ENCODE measurements at places on chromosomes 3 and 15.
A peak's percentile ranks its signal among the peaks of the same experiment; 100 is the strongest.

DNA sequence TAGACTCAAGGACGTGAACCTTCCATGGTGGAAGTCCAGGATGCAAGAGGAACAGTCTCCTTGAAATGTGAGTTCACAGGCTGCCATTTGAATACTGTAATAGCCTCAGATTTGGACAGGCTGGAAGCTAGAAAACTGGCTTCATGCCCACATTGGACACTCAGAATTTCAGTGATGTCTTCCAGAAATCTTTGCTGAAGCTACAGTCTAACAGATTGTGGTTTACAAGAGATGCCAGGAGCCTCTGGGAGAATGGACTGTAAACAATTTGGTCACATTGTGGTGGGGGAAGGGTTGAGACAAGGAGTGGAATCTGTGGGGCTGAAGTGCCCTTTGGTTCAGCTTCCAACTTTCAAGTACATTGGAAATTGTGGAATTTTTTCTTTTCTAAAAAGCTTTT lies 252.0 kb upstream of the PROK2 start:
- peak; percentile 59 for DNase-seq

DNA sequence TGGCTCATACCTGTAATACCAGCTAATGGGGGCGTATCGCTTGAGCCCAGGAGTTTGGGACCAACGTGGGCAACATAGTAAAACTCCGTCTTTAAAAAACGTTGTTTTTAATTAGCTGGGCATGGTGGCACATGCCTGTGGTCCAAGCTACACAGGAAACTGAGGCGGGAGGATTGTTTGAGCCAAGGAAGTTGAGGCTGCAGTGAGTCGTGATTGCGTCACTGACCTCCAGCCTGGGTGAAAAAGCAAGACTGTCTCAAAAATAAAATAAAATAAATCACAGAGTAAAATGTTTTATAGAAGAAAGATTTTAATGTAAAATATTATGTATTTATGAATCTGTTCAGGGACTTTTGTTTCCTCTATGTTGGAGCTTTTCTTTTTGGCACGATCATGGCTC lies 15.3 kb upstream of the STRIT1 start:
- DNase-seq: peak; percentile 71

- DNase-seq: peak; percentile 52
These were observed 3.8 kb downstream of the SHOX2 start for GRCh38 chr3:158102242-158103080.

DNA sequence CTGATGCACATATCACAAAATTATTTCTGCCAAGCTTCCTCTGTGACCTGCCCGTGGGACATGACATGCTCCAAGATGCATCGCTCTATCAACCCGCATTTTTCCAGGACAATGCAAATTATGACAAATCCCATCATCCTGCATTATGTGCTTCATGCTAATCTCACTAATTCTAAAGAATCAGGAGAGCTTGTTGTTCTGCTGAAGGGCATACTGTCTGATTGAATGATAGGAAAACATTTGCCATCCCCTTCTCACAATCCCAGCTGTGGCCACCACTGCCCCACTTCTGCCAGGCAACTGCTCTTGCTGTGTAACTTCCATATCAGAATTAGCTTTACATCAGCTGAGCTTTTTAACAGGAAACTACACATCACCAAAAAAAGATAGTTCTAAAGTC lies 203.5 kb upstream of the NANOGP8 start:
- no peak for DNase-seq

DNA sequence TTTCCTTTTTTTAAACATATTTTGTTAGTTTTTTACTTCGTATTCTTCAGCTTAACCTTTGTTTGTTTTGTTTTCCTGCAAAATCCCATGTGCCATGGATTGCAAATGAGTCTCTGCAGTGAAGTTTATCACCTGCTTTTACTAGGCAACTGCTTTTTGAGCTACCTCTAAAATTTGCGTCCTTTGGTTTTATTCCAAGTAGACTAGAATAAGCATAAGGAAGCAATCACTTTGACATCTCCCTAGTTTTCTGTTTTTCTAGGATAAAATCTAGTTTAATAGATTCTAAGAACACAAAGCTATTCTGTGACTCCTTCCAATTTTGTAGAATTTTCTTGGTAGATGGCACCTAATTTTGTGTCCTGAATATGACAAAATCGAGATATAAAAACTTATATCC lies 1059.2 kb downstream of the OTOL1 start:
- DNase-seq: no peak

DNA sequence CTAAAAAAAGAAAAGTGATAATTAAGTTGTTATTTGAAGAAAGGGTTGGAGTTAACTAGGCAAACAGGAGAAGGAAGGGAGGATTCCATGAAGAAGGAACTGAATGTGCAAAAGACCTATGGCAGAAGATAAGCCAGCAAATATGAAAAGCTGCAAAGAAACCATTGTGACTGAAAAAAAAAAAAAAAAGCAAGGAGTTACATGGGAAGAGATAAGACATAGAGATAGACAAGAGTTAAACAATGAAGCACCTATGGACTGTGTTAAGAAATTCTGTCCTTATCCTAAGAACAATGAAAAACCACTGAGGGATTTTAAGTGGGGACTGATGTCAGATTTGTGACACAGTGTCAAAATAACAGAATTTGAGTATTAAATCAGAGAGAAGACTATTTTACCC lies 17.0 kb downstream of the ZNF280D start:
- DNase-seq: no peak

- no peak for DNase-seq
These were observed 603.8 kb upstream of the ADAMTS9 start for GRCh38 chr3:65291448-65292125.

DNA sequence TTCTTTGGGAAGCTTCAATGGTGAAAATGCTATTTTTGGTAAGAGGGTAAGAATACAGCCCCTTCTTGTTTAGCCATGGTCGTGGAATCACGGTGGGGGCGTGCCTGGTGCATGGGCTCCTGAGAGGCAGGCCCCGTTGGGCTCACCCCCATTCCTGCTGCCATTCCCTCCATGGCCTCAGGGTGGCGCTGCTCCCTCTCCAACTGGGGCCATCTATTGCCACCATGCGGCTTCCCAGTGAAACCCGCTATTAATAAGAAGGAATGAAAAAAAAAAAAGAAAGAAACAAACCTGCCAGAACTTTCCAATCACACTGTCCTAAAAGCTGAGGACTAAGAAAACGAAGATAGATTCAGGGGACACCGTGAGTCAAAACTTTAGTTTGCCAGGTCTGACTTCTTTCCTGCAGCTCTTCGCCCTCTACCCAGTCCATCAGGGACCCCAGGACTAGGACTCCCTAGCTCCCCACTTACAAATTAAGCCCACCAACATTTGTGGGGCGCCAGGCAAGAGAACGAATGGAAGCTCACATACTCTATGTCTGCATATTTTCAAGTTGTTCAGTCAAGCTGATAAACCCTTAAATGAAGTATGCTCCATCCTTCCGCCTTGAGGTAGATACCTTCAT lies 30.6 kb upstream of the ABHD2 start:
- DNase-seq: peak; percentile 72

DNA sequence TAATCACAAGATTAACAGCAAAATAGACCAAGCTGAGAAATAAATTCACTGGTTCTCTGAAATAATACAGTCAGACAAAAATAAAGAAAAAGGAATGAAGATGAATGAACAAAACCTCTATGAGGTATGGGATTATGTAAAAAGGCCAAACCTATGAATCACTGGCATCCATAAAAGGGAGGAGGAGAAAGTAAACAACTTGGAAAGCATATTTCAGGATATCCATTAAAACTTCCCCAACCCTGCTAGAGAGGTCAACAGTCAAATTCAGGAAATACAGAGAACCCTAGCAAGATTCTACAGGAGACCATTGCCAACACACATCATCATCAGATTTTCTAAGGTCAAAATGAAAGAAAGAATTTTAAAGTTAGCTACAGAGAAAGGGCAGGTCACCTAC lies 649.7 kb upstream of the CBLB start:
- peak; percentile 61 for DNase-seq

- DNase-seq: no peak
These were observed 184.9 kb upstream of the BHLHE40 start for GRCh38 chr3:4794331-4794730.

DNA sequence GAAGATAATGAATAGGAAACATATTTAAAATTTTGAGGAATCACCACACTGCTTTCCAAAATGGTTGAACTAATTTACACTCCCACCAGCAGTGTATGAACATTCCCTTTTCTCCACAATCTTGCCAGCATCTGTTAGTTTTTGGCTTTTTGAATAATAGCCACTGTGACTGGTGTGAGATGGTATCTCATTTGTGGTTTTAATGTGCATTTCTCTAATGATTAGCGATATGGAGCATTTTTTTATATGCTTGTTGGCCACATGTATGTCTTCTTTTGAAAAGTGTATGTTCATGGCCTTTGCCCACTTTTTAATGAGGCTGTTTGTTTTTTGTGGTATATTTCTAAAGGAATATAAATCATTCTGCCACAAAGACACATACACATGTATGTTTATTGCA lies 166.3 kb downstream of the NECTIN3 start:
- DNase-seq: peak; percentile 55

- DNase-seq: no peak
These were observed 44.2 kb upstream of the ZBED2 start for GRCh38 chr3:111639316-111639715.

- no peak for DNase-seq
These were observed 35.7 kb upstream of the BHLHE40 start for GRCh38 chr3:4943549-4943948.

DNA sequence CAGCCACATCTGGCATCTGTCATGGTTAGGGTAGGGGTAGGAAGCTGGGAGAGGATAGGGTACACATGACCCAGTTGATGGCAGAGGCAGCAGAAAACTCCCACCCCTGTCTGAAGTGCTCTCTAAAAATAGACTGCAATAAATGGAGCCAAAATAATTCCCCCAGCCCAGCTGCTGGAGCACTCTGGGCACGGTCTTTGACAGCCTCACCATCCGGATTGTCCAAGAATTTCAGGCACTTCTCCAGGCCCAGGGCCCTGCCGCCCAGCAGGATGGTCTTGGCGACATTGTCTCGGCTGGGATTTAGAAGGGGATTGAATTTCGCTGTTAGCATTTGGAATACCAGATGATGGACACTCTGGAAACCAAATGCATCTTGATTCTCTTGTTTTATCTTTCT lies 103.7 kb downstream of the IQSEC1 start:
- DNase-seq: no peak

DNA sequence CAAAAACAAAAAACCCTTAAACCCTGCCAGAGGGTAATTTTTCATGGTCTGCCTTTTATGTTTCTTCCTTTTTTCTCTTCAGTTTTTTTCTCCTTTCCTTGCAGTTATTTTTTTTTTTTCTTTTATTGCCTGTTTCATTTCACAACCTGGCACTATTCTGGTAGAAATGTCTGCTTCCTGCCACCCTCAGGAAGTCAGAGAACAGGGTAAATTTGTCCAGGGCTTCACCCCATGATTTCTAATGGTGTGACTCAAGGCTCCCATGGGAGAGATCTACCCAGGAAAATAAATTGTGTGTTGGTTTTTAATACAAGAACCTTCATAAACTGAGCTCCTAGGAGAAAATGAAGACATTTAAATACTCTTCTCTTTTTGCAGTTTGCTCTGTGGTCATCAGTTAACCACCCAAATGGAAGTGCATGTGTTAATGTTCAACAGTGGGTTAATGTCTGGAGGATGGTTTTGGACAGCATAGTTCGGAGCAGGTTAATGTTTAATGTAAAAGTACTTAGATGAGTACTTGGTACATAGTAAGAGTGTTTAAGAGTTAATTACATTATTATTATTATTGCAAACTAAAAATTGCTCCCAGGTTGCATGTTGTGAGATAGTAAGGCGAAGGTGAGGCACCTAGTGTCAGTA lies 45.9 kb downstream of the CGNL1 start:
- DNase-seq: peak; percentile 16

GRCh38 chr3:11734-12133 lies 184.8 kb upstream of the CHL1 start:
- DNase-seq: no peak

DNA sequence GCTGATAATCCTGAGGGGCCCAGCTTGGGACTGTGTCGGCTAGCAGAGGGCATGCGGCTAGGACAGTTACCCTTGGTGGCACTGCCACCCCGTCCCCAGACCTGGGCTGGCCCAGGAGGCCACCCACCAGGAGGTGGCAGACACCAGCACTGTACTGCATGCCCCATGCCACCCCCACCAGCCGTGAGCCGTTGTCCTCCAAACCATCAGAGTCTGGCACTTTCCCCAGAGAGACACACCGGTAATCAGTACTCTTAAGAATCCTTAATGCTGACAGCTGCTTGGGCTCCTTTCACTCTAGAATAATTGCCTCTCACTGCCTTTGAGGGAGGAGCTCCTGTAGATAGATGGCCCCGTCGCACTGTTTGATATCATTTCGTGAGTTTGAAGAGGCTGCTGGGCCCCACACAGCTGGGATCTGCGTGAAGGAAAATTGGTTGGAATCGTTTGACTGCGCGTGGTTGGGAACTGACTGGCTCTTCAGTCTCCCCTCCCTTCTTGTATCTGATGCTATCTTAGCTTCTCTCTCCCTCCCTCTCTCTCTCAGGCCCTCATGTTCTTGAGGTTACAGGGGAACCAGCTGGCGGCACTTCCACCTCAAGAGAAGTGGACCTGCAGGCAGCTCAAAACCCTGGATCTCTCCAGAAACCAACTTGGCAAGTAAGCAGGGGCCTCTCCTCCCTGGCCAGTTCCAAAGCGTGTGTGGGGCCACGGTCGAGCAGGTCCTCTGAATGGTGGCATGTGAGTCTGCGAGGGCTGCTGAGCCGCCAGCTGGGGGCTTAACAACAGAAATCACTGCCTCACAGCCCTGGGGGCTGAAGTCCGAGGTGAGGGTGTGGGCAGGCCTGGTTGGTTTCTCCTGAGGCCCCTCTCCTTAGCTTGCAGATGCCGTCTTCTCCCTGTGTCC lies 94.9 kb downstream of the LRRK1 start:
- DNase-seq: no peak

DNA sequence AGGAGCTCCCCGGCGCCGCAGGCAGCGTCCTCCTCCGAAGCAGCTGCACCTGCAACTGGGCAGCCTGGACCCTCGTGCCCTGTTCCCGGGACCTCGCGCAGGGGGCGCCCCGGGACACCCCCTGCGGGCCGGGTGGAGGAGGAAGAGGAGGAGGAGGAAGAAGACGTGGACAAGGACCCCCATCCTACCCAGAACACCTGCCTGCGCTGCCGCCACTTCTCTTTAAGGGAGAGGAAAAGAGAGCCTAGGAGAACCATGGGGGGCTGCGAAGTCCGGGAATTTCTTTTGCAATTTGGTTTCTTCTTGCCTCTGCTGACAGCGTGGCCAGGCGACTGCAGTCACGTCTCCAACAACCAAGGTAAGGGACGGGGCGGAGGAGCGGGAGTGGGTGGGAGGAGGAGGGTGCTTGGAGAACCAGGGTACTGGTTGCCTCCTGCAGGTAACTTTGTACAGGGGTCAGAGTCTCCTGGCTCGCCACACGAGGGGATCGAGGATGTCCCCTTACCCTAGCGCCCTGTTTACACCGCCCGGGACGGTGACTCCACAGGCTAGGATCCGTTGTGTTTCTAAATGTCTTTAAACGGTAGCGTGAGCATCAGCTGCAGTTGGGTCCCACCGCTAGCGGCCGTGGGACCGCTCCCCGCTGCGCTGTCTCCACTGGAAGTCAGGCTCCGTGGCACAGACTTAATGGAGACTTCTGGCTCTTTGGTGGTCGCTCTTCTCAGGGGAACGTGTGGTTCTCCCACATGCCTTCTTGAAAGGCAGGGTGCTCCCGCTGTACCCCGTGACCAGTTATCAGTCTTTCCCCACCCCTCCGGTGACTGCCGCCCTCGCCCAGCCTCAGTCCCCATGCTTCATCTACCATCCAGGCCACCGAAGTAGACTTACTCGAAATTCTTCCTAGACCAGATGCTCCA lies 515 bp downstream of the EPHA6 start:
- no peak for DNase-seq

Measured in fibroblast of skin of right biceps (primary cell).